ENCODE measurements at places on chromosomes 6 and 20.

DNA sequence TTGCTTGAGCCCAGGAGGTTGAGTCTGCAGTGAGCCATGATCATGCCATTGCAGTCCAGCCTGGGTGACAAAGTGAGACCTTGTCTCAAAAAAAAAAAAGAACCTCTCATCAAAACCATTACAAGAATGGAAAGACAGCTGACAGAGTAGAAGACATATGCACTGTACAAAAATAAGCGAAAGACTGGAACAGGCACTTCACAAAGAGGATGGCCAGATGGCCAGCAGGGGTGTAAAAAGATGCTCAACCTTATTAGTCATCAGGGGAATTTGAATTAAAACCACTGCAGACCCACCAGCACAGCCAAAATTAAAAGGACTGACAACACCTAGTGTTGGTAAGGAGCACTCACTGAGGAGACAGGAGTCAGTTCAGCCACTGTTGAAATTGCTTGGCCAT lies 13.5 kb upstream of the TAF4 start:
- DNase-seq: no peak

GRCh38 chr6:105568142-105568541 lies 165.3 kb upstream of the PREP start:
- no peak for DNase-seq

GRCh38 chr6:75747152-75747992 lies 1.7 kb upstream of the MYO6 start:
- no peak for DNase-seq

GRCh38 chr6:148747145-148747470 lies 278 bp downstream of the UST start:
- DNase-seq: no peak

- no peak for DNase-seq
Observed at GRCh38 chr20:5356941-5357340, 40.2 kb upstream of the PROKR2 start.

GRCh38 chr20:60589623-60590022 lies 631.4 kb downstream of the CDH26 start:
- no peak for DNase-seq

DNA sequence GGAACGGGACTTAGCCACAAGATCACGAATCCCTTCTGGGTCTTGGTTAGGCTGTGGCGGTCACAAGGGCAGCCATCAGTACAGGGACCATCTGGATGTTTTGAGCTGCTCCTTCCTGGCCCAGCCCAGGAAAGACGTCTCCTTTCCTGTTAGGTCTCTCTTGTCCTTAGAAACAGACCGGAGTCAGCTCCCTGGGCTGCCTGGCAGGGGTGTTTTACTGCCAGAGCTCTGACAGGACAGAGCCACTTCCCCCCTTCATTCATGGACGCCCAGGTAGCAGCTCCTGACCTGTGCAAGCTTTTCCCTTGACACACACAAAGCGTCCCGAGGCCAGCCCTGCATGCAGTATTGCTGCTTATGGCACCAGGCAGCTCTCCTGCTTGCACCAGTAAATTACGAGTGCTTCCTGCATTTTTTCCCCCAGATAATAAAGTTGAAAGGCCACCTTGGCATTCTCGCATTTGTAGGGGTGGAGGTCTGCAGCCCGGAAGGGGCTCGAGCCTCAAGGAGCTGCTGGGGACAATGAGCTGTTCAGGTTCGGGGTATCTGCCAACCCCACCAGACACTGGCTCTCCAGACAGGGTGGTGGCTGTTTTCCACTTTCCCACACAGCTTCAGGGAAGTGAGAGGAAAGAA lies 87.4 kb downstream of the NOL4L start:
- DNase-seq: no peak

DNA sequence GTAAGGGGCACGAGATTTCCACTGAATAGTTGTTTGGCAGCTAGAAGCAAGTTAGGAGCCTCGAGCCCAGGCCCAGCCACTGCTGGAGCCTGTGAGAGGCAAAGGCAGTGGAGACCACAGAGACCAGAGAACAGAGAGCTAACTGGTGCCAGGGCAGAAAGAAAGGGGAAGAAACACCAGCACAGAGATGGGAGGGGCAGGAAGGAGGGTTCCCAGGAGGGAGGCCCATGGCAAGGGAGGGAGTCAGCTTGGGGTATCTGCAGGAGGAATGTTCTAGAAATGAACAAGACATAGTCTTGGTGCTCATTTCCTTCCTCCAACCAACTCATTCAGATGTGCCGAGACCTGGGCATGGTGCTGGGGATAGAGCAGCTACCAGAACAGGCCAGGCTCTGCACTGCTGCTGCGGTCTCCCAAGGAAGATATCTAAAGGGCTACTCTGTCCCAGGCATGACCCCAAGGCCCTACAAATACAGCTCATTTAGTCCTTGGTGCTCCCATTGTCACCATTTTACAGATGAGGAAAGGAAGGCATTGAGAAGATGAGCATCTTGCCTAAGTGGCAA lies 10.7 kb downstream of the ANGPT4 start:
- DNase-seq: no peak

GRCh38 chr20:1263853-1264252 lies 2.2 kb upstream of the SNPH start:
- no peak for DNase-seq

GRCh38 chr6:169292338-169293124 lies 38.9 kb upstream of the THBS2 start:
- DNase-seq: no peak

DNA sequence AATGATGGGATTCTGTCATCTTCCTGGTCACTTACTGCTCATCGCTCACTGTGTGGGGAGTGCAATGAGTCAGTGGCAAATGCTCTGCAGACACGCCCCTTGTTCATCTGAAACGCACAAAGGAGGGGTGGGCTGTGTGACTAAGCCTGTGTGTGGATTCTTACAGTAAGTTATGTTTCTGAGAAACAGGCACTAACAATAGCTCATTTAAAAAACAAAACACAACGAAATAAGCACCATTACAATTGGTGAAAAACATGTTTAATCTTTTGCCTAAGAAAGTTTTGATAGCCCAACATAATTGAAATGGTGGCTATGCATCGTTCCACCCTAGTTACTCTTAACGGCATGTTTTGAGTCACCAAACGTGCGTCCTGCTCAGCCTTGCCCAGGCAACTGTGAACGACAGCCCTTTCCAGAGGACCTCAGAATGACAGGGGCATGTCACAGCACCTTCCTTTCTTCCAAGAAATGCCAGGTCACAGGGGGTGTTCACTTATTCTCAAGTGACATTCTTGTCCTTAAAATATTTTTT lies 118.4 kb upstream of the SGK1 start:
- peak; percentile 40 for DNase-seq

- no peak for DNase-seq
Observed at GRCh38 chr6:117548797-117549301, 53.5 kb downstream of the GOPC start.

GRCh38 chr6:42363926-42364849 lies 87.5 kb downstream of the TRERF1 start:
- no peak for DNase-seq

GRCh38 chr6:593139-593906 lies 63.6 kb downstream of the HUS1B start:
- DNase-seq: peak; percentile 20
